Stimulated activated CD8-positive, alpha-beta memory T cell treated with anti-CD3 and anti-CD28 coated beads, Interleukin-2, amount 100 ng/mL, for 48 hours (primary cell): ENCODE measurements at places on chromosomes 6 and 20.

- no peak for DNase-seq
These were observed 42.8 kb downstream of the APCDD1L start for GRCh38 chr20:58472273-58473018.

GRCh38 chr20:35721621-35722020 is 20.4 kb downstream of the RBM39 start:
- no peak for DNase-seq

DNA sequence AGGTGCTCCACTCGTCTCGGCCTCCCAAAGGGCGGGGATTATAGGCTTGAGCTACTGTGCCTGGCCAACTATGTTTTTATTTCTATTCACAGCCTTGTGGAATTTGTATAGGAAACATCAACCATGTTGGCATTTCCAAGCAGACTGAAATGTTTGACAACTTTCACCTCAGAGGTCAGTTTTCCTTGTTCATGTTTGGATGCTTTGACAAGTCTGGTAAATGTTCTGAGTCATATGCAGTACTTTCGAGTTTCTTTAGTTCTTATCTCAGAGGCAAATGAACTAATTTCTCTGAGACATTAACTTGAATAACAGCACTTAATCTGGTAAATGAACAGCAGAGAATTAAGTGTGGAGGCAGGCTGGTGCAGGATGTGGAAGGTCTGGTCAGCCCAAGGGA is 373.4 kb upstream of the SYNCRIP start:
- DNase-seq = no peak

DNA sequence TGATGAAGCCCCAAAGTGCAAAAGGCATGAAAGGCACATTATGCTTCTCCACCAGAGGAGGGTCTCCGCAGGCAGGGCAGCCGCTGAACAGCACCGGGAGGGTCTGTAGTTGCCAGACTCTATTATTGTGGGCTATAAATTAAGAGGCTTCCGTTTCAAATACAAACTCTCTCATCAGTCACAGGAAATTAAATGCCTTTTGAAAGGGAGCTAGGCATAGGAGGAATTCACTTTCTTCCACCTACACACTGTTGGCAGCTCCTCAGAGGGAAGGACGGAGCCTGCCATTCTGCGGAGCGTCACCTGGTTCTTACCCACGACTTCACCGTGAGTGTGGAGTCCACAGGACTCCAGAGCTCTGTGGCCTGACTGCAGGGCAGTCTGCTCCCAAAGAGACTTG is 140.8 kb upstream of the AGPAT4 start:
- no peak for DNase-seq

DNA sequence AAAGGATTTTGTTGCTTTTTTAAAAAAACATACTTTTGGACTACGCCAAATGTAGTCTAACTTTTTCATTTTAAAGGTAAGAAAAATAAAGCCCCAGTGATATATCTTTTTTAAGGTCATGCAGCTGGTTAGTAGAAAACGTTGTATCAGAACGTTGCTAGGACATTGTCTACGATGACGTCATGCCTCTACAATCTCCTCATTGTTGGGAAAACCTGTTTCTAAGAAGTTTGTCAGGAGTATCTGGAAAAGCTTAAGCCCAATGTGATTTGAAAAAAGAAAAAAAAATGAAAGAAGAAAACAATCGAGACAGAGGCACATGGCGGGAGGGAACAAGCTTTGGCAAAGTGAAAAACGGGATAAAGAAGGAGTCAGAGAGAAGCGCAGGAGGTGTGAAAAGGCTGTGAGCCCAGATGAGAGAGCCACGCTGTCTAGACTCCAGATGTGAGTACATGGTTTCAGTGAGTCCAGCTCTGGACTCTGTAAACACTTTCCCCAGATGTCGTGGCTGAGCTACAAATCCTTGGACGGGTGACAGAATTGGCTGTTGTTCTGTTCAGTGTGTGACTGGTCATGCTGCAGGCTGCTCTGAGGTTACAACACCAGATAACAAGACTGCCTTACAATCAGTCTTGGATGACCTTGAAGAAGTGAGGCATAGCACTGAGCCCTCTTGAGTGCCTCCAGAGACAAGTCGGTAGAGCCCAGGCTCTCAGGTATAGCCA is 656.7 kb upstream of the ID4 start:
- no peak for DNase-seq

- DNase-seq = peak; percentile 90
These were observed at the start of gene TBC1D7 for GRCh38 chr6:13328076-13328874. TBC1D7 (minus strand) TSS chr6:13328537; CDS start chr6:13326898, 1,639 bp downstream.

GRCh38 chr6:126293891-126294524 is 45.9 kb upstream of the CENPW start:
- DNase-seq = no peak

- DNase-seq = no peak
These were observed 379.4 kb downstream of the TAF4 start for GRCh38 chr20:61686051-61686936.

GRCh38 chr6:20334334-20334733 is 67.3 kb upstream of the E2F3 start:
- no peak for DNase-seq

- DNase-seq = peak; percentile 14
These were observed 1.5 kb downstream of the DEK start for GRCh38 chr6:18262702-18263417.

DNA sequence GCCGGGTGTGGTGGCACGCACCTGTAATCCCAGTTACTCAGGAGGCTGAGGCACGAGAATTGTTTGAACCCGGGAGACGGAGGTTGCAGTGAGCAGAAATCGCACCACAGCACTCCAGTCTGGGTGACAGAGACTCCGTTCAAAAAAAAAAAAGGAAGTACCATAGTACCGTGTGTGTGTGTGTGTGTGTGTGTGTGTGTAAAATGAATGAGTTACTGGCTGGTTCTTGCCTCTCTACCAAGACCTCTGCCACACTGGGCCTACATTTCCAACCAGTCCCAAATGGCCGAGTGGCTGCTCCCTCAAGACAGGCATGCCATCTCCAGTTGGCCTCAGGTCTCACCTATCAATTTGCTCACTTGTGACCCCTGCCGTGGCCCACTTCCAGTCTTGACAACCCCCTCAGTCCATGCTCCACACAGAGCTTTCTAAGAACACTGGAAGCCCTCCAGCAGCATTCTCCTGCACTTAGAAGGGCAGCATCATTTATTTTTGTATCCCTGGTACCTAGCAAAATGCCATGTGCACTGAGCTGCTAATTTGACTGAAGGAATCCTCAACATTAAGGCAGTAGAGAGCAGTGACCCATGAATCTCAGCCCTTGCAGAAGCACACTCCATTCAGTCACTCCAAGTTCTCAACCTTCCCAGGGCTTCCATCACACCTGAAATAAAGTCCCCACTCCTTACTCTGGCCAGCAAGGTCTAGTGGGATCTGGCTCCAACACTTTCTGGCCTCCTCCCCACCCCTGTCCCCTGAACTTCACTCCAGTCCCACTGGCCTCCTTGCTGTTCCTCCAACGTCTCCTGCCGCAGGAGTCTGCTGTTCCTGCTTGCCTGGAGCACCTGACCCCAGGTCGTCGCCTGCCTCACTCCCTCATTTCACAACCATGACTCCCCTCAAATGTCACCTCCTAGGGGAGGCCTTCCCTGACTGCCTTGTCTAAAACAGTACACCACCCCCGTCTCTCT is 29.9 kb downstream of the COX4I2 start:
- DNase-seq = no peak

GRCh38 chr20:49399329-49399728 is 83.1 kb downstream of the KCNB1 start:
- DNase-seq = no peak

DNA sequence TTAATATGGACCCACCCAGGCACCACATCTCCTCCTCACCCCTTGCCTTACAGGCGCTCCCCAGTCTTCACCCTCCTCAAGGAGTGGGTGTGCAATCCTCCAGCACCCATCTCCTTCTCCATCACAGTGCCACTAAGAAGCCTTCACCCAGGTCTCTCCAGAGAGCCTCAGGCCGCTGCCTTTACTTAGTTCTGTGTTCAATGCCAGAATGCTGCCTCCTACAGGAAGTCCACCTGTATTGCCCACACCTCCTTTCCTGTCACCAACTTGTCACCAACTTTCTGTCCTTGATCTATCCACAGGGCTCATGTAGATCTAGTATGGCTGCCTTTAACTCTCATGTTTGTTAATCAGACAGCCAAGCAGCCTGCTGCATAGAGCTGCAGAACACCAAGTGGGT is 586 bp upstream of the LST1 start:
- no peak for DNase-seq

DNA sequence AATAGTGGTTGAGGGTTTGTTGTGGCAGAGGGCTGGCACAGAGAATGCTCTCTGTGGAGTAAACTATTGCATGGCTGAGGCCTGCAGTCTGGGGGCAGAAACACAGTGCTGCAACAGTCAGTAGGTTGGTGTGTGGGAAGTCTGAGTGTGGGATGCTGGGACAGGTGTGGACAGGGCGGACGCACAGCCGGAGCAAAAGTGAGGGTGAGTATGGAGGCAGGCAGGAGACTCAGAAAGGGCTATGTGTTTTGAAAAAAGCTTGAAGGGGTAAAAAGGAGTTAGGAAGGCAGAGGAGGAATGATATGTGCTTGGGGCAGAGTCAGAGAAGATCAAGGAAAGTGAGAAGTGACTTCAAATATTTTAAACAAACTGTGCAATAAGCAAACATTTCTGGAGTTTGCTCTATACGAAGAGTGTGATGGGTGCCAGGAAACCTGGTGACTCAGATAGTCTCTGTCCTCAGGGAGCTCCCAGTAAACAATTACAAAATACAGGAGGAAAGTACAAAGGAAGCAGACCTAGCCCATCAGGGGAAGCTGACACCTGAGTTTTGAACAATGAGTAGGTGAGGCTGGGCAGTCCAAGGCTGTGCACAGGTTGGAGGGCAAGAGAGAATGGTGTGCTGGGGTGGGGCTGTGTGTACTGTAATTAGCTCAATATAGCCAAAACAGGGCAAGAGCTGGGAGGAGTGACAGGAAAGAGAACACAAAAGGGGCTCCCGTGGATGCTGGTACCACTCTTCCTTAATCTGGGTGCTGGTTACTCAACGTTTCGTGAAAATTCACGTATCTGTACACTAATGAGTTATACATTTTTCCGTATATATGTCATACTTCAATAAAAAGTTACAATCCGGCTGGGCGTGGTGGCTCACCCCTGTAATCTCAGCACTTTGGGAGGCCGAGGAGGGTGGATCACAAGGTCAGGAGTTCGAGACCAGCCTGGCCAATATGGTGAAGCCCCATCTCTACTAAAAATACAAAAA is 55.2 kb downstream of the PIGU start:
- no peak for DNase-seq

DNA sequence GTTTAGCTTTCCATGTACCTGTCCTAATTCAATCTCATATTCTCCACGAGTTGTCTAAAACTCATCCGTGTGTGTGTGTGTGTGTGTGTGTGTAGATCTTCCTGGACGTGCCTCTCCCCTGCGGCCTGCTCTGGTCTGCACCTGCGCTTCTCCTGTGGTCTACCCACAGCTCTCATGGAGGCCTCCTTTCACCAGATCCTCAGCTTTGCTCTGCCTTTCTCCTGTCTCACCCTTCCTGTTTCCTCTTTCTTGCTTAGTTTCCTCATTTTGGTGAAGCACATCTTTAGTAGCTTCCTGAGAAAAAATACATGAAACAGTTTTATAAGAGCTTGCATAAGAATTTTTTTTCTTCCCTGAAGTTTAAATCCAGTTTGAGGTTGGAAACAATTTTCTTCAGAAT is 18.1 kb downstream of the SLX4IP start:
- no peak for DNase-seq

DNA sequence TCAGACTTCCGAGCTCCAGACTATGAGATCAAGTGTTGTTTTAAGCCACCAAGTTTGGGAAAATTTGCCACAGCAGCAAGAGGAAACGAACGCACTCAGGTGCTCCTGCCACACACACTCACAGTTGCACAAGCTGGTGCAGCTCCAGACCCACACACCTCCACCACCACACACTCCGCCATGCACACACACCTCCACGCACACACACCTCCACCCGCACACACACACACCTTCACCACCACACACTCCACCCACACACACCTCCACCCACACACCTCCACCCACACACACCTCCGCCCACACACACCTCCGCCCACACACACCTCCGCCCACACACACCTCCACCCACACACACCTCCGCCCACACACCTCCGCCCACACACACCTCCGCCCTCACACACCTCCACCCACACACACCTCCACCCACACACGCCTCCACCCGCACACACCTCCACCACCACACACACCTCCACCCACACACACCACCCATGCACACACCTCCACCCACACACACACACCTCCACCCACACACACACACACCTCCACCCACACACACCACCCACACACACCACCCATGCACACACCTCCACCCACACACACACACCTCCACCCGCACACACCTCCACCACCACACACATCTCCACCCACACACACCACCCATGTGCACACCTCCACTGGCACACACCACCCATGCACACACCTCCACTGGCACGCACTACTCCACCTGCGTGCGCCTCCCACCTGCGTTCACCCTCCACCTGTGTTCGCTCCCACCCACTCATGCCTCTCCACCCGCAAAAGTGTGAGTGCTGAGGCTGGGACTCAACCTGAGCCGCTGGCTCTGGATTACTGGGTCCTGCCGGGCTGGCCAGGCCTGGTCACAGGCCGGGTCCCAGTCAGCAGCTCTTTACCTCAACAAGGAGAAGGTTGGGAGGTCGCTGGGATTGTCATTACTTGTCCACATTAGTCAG is 175.6 kb downstream of the BMP7 start:
- DNase-seq = no peak

- DNase-seq = no peak
These were observed 322.9 kb upstream of the TFAP2D start for GRCh38 chr6:50390416-50390815.

DNA sequence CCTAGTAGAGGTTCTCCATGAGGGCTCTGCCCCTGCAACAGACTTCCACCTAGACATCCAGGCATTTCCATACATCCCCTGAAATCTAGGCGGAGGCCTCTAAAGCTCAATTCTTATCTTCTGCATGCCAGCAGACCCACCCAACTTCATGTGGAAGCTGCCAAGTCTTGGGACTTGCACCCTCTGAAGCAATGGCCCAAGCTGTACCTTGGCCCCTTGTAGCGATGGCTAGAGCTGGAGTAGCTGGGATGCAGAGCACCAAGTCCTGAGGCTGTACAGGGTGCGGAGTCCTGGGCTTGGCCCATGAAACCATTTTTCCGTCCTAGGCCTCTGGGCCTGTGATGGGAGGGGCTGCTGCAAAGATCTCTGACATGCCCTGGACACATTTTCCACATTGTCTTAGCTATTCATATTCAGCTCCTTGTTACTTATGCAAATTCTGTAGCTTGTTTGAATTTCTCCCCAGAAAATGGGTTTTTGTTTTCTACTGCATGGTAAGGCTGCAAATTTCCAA is 17.4 kb upstream of the ELOVL5 start:
- DNase-seq = no peak

- no peak for DNase-seq
These were observed 7.9 kb upstream of the FAM210B start for GRCh38 chr20:56350842-56351241.
